ENCODE measurements at places on chromosomes 6 and 20.

DNA sequence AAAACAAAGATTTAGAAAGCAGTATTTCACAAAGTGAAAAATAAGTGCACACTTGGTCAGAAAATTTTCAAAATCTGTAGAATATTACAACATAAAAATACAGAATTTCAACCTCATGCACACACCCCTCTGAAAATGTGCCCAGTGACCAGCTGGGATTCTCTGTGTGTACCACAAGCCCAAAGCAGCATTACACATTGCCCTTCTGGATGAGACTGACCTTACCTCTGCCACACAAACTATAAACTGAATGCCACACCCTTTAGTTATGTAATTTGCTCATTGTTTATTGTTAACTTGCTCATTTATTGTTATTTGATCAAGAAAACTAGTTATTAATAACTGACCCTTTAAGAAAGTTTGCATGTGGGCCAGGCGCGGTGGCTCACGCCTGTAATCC is 303.0 kb downstream of the FOXC1 start:
- DNase-seq = no peak

- no peak for DNase-seq
These were observed 43.3 kb upstream of the ARMC2 start for GRCh38 chr6:108804956-108805355.

- no peak for DNase-seq
These were observed 451.7 kb downstream of the QKI start for GRCh38 chr6:163866192-163866591.

DNA sequence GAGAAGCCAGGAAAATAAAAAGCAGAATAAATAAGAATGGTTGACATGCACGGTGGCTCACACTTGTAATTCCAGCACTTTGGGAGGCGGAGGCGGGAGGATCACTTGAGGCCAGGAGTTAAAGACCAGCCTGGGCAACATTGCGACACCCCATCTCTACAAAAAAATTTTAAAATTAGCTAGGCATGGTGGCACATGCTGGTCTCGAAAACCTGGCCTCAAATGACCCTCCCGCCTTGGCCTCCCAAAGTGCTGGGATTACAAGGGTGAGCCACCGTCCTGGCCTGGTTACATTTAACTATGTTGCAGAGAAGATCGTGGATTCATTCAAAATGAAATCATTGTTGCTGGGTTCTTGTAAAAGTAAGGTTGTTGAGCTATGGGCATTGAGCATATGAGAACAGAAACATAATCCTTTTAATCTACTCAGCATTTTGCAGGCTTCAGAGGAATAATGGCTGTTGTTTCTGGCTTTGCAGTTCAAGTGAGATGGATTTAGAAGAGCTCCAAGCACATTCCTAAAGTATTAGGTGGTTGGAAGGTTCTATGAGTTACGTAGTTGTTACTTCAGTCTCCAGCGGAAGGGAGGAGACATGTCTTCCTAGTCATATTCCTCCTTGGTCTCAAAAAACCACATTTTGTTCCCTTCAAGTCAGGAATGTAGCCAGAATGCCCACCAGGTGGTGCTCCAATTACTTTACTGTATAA is 45.6 kb upstream of the RAB23 start:
- no peak for DNase-seq

DNA sequence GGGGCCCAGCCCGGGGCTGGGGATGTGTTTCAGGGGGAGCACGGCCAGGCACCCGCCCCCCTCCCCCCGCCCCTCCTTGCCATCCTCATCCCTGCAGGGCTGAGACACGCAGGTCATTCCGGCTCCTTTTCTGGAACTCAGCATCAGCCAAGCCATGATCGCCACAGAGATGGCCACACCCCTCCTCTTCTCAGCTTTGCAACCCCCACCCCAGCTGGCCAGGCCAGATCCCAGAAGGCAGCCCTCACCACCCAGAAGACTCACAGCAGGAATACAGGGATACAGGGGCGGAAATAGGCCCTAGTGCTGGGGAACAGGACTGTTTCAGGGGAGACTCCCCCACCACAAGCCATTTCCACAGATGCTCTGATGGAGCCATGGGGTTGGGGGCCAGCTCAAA is 33.5 kb downstream of the YTHDF1 start:
- DNase-seq = no peak

GRCh38 chr6:33808641-33809180 is 4.9 kb upstream of the MLN start:
- no peak for DNase-seq

DNA sequence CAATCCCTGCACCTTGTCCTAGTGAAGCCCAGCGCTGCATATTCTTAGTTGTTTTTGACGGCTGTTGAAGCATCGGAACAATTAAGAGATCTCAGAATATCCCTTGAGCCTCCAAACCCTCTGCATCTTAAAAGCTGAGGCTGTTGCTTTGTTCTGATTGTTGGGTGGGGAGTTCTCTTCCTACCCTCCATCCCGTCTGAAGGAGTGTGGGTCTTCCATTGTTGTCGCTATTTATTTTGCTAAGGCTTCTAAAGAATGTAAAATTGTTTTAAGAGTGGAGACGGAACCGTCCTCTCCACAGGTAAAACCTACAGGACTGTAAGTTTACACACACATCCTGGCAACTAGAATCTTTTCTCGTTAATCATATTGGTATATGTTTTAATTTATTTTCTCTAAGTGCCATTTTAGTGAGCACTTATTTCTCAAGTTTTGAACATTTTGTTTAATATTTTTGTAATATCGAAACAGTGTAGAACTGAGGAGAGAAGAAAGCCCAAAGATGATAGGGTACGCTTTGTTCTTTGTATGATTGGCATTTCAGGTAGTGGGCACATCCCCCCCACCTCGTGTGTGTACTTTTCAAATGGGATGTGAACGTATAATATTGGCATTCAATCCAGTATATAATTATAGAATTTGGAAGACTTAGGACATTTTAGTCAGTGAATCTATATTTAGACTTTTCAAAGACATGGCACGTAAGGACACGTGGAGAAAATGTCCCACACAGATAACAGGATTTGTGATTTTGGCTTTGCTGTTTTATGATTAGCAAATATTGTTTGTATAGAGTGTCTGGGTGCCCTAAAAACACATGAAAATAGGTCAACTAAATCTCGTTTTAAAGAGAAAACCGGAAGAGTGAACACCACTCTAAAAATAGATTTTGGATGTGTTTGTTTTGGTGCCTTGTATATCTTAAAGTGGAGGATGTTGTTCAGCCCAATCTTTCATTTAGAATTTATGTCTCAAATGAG is 1.3 kb downstream of the RNF146 start:
- no peak for DNase-seq

GRCh38 chr6:144999127-144999526 is 714.0 kb downstream of the UTRN start:
- no peak for DNase-seq

DNA sequence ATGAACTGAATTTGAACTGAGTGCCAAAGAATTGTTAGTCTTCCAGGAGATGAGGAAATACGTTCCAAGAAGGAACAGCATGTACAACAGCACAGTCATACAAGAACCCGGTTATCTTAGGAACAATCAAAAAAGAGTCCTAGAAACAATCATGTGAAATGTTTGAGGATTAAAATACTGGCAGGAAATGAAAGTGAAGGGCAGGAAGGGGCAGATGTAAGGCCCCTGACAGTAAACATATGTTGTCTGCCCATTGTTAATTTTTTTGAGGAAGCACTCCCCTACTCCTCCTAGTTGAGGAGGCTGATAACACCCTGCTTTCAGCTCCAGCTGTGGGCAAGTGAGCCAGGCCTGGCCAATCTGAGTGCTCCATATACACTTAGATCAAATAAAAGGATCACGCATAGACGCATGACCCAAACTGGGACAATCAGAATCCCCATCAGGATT is 220.9 kb downstream of the HACE1 start:
- DNase-seq = no peak

DNA sequence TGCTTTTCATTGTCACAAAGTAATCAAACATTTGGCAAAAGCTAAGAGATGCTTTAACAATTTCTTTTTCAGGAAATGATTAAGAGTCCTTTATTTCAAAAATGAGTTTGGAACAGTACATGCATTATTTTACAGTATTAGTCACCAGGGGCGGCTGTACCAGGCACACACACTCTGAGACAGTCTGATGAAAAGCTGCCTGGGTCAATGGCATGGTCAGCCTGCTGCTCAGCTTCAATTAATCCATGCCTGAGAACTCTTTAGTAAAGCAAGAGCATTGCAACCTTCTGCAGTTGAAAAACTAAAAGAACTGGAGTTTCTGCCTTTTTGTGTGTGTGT is 105.5 kb downstream of the TULP4 start:
- DNase-seq = no peak

GRCh38 chr6:51349857-51350256 is 531.2 kb downstream of the TFAP2B start:
- DNase-seq = no peak
